EL (cell line): ENCODE measurements at places on chromosomes 6 and 20.

- no peak for DNase-seq
These were observed 11.1 kb upstream of the ARFGEF2 start for GRCh38 chr20:48910347-48910781.

DNA sequence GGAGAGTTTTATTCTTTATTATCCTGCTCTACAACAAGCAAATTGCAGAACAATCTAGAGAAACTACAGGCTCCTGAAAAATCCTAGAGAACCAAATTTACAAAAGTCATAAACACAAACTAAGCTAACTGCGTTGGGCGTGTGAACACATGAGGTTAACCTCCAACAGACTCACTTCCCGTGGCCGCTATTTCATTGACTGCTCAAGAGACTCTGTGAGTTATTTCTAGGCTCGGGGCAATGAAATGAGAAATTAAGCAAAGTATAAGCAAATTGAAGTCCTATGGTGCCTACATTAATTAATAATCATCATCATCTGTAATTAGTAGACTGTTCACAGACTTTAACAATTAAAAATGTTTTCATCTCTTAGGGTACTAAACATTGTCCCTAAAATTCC, 100.0 kb downstream of the MBOAT1 start:
- DNase-seq: no peak

GRCh38 chr6:1597924-1598323, 11.8 kb upstream of the FOXC1 start:
- peak; percentile 35 for DNase-seq

DNA sequence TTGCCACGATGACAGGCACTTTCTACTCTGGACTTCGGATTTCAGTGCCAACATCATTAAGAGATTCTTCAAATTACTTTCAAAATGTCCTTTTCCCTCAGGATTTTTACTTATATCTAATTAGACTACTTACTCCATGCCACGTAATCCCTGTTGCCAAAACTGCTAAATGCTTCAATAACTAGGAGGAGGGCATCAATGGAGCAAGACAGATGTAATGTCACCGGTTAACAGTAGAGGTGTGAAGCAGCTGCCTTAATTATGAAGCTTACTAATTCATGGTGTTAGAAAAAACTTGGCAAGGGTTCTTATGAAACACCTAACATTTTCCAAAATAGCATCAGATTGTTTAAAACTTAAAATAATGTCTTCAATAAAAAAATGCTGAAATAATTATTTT, 111.2 kb upstream of the SIM1 start:
- no peak for DNase-seq
